ENCODE measurements at places on chromosomes 12 and 14. TPM values are rescaled to one million over a fixed set of nuclear protein-coding genes. Genes with fewer than 3 reads are reported as not detected.

Gene SOX5
- 2.1 TPM for total RNA-seq

Gene TMEM132C
- not detected for total RNA-seq

Gene KRT71
- not detected for total RNA-seq

Gene MMP19
- total RNA-seq: not detected

Gene PIP4K2C
- total RNA-seq: 23.0 TPM

Gene GPR84
- 1.5 TPM for total RNA-seq

Gene ACOT4
- 1.3 TPM for total RNA-seq

All from activated CD4-positive, alpha-beta T cell treated with anti-CD3 and anti-CD28 coated beads, Interleukin-2, amount 10 ng/mL, durations not matched to agents 24 days and 14 days (primary cell).